ENCODE measurements at places on chromosomes 11 and 22. TPM values are rescaled to one million over a fixed set of nuclear protein-coding genes. Genes with fewer than 3 reads are reported as not detected.

GRCh38 chr11:97746818-97747217 lies 1273.9 kb upstream of the CNTN5 start:
- H3K27ac ChIP-seq, result no peak overlapping the region
- DNase-seq, result no peak
- H3K36me3 ChIP-seq, result no peaks in the 10 kb centered on the region

CNIH2 gene
- 1.4 TPM for total RNA-seq

HEPACAM gene
- total RNA-seq, result not detected

CBL gene
- total RNA-seq, result 7.8 TPM

OR52N2 gene
- not detected for total RNA-seq

- DNase-seq, result no peak
- H3K27me3 ChIP-seq, result no peaks in the 10 kb centered on the region
- H3K27ac ChIP-seq, result no peak overlapping the region
- H3K4me1 ChIP-seq, result no peaks in the 10 kb centered on the region
- no peak overlapping the region for H3K4me3 ChIP-seq
These were observed 39.1 kb downstream of the CDKN1C start for GRCh38 chr11:2846470-2846869.

GRCh38 chr22:39634530-39635405 lies 64.2 kb downstream of the CACNA1I start:
- no peaks in the 10 kb centered on the region for H3K36me3 ChIP-seq
- H3K4me3 ChIP-seq, result no peak overlapping the region
- H3K4me1 ChIP-seq, result peaks cover 5% of the 10 kb centered on the region
- DNase-seq, result peak; percentile 96

PKP3 gene
- total RNA-seq, result 4.9 TPM
